Small intestine (tissue), 16 donors: ENCODE measurements at places on chromosomes 6 and 20. TPM values are rescaled to one million over a fixed set of nuclear protein-coding genes. Genes with fewer than 3 reads are reported as not detected.

The THBD gene
- polyA plus RNA-seq = 29.6 TPM

The RIMS1 gene
- polyA plus RNA-seq = 0.27 TPM

The SLC17A9 gene
- 2.0 TPM for polyA plus RNA-seq

The HLA-DMA gene
- polyA plus RNA-seq = 24.5 TPM

The ISM1 gene
- polyA plus RNA-seq = 0.62 TPM

The ARMC2 gene
- 4.1 TPM for polyA plus RNA-seq

The SLC24A3 gene
- polyA plus RNA-seq = 1.6 TPM

The RUNX2 gene
- 0.81 TPM for polyA plus RNA-seq

The SMLR1 gene
- polyA plus RNA-seq = 18.1 TPM

The MAPK13 gene
- 86.7 TPM for polyA plus RNA-seq

The SGK1 gene
- polyA plus RNA-seq = 239 TPM

The CST3 gene
- polyA plus RNA-seq = 444 TPM

The GGTLC1 gene
- polyA plus RNA-seq = not detected

The MEI4 gene
- polyA plus RNA-seq = 0.01 TPM

The OOEP gene
- 0.18 TPM for polyA plus RNA-seq

The DACT2 gene
- not detected for polyA plus RNA-seq

The CCN6 gene
- polyA plus RNA-seq = not detected

The PAK5 gene
- 0.27 TPM for polyA plus RNA-seq

The ZBP1 gene
- 0.37 TPM for polyA plus RNA-seq

The SLC2A4RG gene
- 69.9 TPM for polyA plus RNA-seq

The KIF25 gene
- 0.16 TPM for polyA plus RNA-seq

The OPRM1 gene
- polyA plus RNA-seq = 0.09 TPM

The CD109 gene
- 0.98 TPM for polyA plus RNA-seq

The BMP6 gene
- polyA plus RNA-seq = 0.22 TPM
